ENCODE measurements at places on chromosomes 5 and 9.

DNA sequence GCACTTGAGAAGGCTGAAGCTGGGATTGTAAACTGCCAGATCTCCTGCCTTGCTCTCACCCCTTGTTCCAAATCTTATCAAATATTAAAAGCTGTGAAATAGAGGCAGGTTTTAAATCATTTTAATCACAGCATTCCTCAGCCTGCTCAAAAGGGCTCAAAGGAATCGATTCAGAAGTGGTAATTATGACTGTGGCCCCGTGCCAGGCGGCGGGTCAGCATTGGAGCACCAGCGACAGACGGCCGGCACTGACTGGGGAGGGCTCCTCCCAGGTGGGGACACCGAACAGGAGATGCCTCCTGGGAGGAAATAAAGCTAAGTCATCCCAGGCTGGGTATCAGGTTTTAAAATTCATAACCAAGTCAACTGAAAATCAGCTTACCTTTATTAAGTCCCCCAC, 66.7 kb downstream of the KCNIP1 start:
- no peak for DNase-seq

GRCh38 chr5:37506722-37507121, 127.6 kb downstream of the WDR70 start:
- DNase-seq, result no peak

GRCh38 chr9:78620303-78620702, 323.4 kb downstream of the PSAT1 start:
- DNase-seq, result no peak

DNA sequence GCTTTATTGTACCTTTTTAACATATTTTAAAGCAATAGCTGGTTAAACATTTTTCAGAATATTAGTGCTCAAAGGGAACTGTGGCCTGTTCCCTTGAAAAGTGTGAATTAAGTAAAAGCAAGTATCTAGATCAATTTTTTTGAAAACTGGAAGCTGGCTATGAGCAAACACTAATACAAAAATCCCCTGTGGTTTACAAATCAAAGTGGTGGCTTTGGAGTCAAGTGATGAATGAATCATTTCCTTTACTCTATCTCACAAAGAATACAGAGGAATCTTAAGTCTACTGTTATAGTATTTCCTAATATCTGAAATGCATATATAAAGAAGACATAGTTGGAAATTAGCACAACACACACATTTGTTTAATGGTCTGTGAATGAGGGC, 212.4 kb upstream of the C9orf72 start:
- no peak for DNase-seq

DNA sequence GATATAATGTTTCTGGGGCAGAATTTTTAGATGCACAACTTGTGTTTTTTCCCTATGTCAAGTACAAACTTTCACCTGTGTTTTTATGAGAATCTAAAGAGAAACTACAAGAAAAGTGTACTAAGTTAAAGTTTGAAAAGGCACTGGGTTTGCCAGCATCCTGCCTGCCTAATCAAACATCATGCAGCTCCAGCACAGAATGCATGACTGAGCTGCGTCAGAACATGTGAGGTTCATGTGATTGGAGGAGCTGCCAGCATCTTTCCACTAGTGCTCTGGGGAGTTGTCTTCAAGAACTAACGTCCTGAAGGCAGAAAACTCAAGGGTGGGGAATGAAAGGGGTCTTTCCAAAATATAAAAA, 46.1 kb upstream of the RIC1 start:
- DNase-seq, result peak; percentile 46

- no peak for DNase-seq
These were observed 213.7 kb downstream of the DCP2 start for GRCh38 chr5:113190347-113190746.

- DNase-seq, result no peak
These were observed 49.1 kb downstream of the IPPK start for GRCh38 chr9:92620845-92621244.

DNA sequence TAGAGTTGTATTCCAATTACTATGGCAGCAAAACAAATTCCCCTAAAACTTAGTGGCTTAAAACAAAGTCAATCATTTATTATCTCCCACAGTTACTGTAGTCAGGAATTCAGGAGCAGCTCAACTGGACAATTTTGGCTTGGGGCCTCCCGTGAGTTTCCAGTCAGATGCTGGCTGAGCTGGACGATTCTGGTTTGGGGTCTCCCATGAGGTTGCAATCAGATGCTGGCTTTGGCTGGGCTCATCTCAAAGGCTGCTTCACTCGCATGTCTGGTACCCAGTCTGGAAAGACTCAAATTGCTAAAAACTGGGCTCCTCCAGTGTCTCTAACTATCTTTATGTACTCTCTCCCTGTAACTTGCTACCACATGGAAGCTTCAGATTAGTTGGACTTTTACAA, 130.1 kb downstream of the C5orf15 start:
- DNase-seq, result no peak

DNA sequence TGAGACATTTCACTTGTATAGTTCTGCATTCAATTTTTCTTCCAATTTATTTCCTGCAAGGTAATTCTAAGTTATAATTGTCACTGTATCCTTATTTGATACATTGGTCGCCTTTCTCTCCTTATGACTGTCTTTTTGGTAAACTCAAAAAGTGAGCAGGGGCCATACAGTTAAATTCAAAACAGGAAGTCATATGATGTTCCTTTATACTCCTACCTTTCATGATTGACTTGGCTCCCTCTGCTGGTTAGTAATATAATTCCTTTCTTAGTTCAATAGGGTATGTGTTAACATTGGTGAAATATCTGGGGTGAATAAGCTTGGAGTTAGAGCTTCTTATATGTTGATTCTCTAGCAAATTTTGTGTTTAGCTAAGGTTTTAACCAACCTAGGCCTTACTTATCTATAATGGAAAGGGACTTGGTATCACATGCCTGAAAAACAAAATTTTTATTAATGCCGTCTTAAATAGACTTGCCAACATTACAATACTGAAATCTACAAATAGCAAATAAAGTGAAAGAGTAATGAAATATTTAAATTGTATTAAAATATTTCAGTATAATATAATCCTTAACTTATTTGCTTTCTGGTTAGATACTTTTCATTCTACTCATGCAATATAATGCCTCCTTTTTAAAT, 6.0 kb upstream of the NIPBL start:
- no peak for DNase-seq

DNA sequence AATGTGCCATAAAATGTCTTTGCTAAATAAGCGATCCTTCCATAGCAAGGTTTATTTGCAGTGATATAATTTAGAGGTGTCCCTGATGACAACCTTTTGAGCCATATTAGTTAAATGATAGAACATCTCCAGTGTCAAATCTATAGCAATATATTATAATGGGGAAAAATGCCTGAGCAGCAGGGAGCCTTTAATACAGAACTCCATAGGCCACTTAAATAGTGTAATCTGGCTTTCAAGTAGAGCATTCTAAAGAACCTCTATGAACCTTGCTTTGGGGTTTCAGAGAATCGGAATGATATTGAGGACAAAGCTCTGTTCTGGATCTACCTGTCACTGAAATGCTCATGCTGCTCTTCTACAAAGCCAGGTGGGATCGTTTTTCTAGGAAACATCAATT, 96.7 kb upstream of the MEF2C start:
- DNase-seq, result no peak

- no peak for DNase-seq
These were observed 66.3 kb downstream of the C9orf50 start for GRCh38 chr9:129554649-129555048.

DNA sequence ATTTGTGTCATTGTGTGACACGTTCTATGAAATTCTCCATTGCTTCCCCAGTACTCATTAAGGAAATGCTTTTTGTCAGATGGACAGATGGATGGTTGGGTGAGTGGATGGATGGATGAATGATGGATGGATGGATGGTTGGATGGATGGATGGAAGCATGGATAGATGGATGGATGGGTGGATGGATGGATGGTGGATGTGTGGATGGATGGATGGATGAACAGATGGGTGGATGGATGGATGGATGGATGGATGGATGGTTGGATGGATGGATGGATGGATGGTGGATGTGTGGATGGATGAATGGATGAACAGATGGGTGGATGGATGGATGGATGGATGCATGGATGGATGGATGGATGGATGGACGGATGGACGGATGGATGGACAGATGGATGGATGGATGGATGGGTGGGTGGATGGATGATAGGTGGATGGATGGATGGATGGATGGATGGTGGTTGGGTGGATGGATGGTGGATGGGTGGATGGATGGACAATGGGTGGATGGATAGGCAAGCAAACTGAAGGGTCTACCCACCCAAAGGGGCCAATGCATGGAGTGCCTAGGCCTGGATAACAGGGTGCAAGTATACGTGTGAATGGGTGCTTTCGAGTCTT, 24.0 kb upstream of the GTF3C5 start:
- DNase-seq, result no peak

DNA sequence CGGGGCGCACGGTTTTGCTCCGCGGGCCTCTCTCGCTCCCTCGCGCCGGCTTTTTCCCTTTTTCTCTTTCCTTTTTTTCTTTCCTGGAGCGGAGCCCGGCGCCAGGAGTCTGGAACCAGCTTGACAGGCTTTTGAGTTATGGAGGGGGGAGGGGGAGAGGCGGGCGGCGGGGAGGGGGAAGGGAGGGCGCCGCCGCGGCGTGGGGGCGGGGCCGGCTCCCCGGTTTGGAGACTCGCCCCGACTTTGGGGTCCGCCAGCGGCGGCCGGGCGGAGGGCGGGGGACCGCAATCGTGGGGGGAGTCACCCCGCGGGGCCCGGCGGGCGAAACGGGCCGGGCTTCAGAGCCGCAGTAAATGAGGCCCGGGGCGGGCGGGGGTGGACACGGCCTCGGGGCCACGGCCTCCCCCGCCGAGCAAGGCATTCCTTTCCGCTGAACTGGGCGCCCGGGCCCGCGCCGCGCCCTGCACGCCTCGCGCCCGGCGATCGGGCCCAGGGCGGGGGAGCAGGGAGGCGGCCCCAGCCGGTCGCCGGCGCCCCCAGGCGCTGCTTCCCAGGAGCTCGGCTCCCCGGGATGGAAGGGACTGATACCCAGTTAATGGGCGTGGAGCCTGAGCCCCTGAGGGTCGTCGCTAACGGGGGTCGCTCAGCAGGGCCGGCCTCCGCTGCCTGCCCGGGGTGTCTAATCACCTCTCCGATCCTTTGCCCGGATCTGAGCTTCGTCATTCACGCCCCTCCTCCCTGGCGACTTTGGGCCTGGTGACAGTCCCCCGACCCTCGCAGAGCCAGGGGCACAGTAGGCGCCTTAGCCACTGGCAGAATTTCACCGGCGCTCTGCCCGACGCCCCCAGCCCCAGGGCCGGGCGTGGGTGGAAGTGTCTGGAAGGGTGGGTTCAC, 138.1 kb downstream of the C9orf50 start:
- no peak for DNase-seq

DNA sequence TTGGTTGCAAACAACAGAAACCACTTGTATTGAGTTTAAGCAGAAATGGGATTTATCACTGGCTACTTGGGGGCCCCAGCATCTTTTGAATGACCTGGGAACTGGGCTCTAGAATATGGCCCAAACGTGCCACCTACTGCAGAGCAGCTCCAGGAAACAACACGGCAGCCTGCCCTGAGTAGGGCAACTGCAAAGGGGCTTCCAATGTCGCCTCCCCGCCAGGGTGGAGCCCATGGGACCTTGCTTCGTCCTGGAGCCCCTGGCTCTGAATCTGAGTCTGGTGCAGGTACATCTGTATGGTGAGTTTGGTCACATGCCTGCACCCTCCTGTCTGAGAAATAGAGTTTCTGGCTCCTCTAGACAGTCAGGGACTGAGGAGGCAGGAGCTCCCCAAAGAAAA, 38.6 kb downstream of the BOD1 start:
- no peak for DNase-seq

DNA sequence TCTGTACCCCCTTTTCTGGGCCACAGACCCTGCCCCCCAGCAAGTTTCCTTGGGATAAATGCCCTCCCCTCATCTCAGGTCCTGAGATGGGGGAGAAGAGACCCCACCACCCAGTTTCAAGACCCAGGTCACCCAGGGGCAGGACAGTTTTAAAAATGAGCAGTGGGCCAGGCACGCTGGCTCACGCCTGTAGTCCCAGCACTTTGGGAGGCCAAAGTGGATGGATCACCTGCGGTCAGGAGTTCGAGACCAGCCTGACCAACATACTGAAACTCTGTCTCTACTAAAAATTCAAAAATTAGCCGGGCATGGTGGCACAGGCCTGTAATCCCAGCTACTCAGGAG, 6.1 kb downstream of the PTGES2 start:
- DNase-seq, result no peak

DNA sequence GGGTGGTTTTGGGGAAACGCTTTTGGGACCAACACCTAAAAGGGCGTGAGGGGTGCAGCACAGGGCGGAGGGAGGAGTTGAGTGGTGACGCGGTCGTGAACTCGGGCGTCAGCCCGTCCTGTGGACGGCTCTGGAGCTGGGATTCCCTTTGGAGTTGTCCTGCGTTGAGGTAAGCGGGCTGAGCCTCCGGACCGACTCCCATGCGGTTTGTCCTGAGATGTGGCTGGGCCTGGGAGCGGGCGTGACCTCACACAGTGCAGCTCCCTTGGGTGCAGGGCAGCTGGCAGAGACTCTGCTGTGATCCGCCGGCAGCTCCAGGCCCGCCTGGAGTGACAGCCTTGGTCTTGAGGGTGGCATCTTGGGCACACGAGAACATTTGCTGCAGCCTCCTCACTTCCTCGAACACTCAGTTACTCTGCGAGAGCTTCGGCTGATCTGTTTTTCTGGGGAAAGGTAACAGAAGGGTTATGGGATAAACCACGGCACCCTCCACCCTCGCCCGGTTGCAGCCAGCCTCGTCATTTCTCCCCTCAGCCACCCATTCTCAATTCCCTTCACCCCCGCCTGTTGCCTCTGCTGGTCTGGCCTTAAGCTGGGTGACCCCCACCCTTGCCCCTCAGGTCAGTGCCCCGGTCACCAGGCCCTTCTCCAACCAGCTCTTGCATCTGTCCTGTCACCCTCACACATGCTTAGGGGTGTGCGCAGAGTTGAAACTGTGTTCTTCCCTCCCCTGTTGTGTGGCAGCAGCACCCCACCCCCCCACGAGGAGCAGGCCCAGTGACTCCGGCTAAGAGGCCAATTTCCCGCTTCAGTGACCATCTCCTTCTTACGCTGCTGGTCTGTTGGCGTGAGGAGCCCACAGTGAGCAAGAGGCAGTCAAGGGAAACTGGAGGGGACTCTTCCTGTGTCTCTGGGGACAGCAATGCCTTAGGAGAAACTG, 94.2 kb upstream of the COL5A1 start:
- DNase-seq, result no peak

DNA sequence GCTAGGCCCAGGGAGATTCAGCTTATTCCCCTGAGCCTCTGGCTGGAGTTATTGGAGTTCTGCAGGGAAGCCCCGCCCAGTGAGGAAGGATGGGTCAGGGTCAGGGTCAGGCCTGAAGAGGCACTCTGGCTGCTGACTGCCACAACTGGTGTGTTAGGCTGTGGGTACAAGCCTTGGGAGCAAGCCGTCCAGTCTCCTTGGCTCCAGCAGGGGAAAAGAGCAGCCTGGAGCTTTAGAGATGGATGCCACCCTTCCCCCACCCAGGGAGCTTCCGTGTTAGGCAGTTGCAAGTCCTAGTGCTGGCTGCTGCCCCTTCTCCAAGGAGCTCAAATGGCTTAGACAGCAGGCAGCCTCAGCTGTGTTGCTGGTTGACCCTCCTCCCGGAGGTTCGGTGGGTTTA, 34.4 kb upstream of the TAF11L2 start:
- no peak for DNase-seq

All from CD4-positive, alpha-beta T cell treated with Interferon gamma for 1 hour (primary cell).